HFFc6 (cell line): ENCODE measurements at places on chromosomes 13 and 19. TPM values are rescaled to one million over a fixed set of nuclear protein-coding genes. Genes with fewer than 3 reads are reported as not detected.

DNA sequence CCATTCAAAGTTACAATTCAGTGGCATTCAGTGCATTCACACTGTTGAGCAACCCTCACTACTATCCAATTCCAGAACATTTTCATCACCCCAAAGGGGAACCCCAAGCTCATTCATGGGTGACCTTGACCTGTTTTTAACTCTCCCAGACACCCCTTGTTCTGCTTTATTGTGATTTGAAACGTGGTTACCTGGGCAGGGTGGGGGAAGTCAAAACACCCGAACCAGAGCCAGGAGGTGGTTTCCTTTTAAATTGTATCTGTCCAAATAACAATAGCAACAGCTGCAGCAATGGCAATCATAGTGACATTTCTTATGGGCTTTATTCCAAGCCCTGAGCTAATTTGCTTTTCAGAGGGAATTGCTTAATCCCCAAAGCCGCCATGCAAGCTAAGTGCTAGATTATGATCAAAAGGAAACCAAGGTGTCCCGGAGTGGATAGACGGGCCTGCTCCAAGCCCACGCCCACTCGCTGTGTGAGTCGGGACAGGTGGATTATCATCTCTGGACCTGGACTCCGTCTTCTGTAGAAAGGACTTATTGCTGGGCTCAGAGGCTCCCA lies 6.1 kb downstream of the PTGIR start:
- no peak for DNase-seq
- H3K4me1 ChIP-seq = peaks cover 60% of the 10 kb centered on the region
- H3K27me3 ChIP-seq = no peaks in the 10 kb centered on the region; the same call in none of the 2 replicates
- H3K36me3 ChIP-seq = peaks cover 10% of the 10 kb centered on the region; the same call in 1 of the 2 replicates

DNA sequence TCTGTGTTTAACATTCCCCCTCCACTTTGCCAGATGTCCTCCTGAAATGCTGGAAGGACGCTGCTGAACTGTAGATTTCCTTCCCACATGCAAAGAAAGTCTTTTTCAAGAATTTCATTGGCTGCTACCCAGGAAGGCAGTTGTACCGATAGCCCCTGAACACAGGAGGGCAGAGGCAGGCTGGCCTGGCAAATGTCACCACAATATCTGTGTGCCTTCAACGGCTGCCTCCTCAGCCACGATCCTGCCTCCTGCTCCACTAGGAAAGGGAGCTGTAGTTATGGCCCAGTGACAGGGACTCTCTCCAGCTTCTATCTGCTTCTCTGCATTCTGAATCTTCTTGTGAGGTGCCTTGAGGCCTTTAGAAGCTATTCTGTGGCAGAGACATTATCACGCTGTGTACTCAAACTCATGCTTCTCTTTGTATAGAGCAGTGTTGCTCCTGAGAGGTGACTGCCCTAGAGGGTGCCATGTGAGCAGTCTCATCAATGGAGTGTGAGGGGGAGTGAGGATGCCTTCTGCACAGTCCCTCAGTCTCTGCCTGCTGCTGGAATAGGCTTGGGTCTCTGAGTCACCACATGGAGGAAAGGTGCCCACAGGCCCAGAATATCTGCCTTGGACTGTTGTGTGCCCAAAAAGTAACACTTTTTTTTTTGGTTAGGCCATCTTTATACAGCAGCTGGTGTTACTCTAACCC lies 279.8 kb downstream of the DNAJC15 start:
- H3K36me3 ChIP-seq = no peaks in the 10 kb centered on the region
- no peak overlapping the region for H3K4me3 ChIP-seq
- DNase-seq = peak; percentile 28
- peaks cover 61% of the 10 kb centered on the region for H3K4me1 ChIP-seq
- H3K27me3 ChIP-seq = peaks cover 2% of the 10 kb centered on the region
- H3K27ac ChIP-seq = no peak overlapping the region; the same call in 1 of the 2 replicates

GRCh38 chr19:51983361-51983760 lies 3.3 kb downstream of the ZNF350 start:
- H3K4me1 ChIP-seq = peaks cover 10% of the 10 kb centered on the region
- peaks cover 74% of the 10 kb centered on the region for H3K36me3 ChIP-seq
- H3K27me3 ChIP-seq = no peaks in the 10 kb centered on the region
- no peak for DNase-seq
- no peak overlapping the region for H3K27ac ChIP-seq

Gene ERVK3-1
- 26.1 and 29.2 TPM in 2 replicates for total RNA-seq

Gene WDR87
- total RNA-seq = not detected in 2 replicates

Gene RASL11A
- 4.3 to 7.7 TPM (median 5.2 TPM) in 3 replicates for total RNA-seq

Gene ZNF560
- 0.10 to 0.12 TPM in 2 of 3 replicates, not detected in the other for total RNA-seq

Gene OSCAR
- 0.39 to 2.7 TPM (median 0.47 TPM) in 3 replicates for total RNA-seq
